Cardiac fibroblast (primary cell): ENCODE measurements at places on chromosomes 4 and X.

- DNase-seq, result no peak
These were observed 808 bp downstream of the THAP6 start for GRCh38 chr4:75514949-75515612.

GRCh38 chr4:98939438-98939837, 10.5 kb upstream of the EIF4E start:
- DNase-seq, result no peak

- DNase-seq, result no peak
These were observed 114.2 kb downstream of the COMMD8 start for GRCh38 chr4:47349326-47349725.

- DNase-seq, result no peak
These were observed 204.5 kb downstream of the ZNF674 start for GRCh38 chrX:46340696-46341095.

DNA sequence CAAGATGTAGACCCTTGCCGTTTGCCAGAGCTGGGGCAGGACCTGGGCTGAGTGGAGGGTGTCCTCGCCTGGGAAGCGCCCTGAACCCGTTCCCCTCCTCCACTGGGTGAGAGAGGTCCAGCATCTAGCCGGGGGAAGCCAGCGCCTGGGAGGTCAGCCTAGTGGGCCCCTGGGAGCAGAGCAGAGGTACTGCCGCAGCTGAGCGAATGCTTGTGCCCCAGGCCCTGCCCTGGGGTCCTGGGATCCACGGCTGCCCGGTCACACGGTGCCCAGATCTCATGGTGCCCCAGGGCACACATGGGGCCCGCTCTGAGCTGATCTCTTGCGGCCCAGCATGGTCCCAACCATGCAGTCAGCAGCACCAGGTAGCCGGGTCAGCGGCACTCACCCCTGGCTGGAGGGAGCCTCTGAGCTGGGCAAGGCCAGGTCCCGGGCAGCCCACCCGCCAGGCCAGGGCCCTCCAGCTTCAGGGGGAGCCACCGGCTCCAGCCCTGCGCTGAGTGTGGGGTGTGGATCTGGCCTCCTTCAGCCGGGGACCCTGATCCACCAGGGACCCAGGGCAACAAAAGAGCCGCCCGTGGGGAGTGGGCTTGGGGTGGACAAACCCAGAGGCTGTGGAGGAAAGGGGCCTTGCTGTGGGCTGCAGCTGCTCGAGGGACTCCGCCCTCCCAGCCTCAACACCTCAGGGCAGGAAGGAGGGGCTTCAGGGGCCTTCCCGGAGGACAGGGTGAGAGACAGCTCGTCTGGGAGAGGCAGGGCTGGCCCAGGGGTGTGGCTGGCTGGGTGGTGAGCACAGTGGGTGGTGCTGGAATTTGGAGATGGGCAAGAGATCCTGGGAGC, 4.1 kb upstream of the CPLX1 start:
- DNase-seq, result no peak

GRCh38 chr4:142845293-142846107, 601 bp downstream of the INPP4B start:
- DNase-seq, result peak; percentile 20

DNA sequence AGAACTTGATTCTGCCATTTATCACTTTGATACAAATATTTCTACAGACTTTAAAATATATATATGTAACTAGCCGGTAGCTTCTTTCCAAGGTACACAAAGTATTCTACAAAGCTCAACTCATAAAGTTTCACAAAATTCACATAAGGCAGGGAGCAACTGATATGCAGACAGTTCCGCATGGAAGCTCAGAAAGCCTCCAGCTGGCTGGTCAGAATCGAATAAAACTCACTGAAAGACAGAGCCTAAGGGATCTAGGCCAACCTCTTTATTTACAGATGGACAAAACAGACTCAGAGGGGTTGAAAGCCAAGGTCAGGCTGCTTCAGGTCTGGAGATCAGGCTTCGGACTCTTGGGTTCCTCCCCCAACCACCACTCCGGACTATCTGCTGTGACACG, 130.2 kb downstream of the DCTD start:
- no peak for DNase-seq

DNA sequence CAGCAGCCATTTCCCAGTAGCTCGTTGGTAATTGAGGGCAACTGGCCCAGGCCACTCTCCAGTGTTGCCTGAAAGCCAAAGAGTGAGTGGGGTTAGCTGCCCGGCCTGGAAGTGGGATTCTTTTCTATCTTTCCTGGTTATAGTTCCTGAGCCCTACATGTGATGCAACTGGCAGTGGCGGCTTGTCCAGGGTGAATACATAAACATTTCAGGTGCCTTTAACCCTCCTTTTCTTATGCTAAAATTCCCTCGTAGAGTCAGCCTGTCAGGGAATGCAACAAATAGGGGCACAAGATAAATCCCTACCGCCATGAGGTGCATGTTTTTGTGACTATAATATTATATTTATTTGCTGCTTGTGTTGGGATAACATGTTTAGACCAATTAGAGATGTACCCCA, 13.4 kb upstream of the HERC5 start:
- no peak for DNase-seq

GRCh38 chr4:137677863-137678262, 145.6 kb upstream of the PCDH18 start:
- DNase-seq, result peak; percentile 82

DNA sequence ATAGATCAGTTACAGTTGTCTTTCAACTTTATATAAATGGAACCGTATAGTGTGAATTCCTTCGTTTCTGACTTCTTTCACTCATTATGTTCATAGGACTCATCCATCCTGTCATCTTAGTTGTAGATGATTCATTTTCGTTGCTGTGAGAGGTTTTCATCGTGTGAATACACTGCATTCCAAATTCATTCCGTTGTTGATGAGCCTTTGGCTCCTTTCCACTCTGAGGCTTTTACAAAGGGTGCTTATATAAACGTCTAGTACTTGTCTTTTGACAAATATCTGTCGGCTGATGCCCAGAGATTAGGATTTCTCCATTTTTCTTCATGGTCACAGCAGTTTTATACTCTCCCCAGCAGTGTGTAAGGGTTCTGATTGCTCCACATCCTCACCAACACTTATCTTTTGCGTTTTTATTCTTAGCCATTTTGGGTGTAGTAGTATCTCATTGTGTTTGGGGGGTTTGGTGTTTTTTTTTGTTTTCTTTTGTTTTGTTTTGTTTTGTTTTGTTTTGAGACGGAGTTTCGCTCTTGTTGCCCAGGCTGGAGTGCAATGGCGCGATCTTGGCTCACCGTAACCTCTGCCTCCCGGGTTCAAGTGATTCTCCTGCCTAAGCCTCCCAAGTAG, 48.6 kb downstream of the LRP2BP start:
- peak; percentile 10 for DNase-seq

DNA sequence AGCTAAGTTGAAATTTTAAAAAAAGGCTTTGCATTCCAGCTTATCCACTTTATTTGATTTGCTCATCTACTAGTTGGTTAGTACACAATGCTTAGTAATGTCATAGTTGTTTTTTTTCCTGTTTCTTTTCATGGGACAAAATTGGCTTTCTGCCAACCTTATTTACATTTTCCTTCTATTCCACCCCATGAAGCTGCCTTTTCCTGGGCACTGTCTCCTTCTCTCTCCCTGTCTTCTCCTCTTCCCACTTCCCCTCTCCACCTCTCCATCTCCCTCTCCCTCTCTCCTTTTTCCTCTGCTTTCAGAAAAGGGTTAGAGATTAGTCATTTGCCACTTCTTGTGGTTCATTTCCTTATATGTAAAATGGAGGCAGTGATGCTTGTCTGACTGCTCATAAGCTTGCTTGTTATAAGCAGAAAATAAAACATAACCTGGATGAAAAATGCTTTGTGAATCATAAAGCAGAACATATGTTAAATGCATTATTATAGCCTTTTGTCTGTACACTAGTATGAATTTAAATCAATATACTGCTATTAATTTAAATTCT, 181.9 kb downstream of the CEP135 start:
- DNase-seq, result peak; percentile 14

DNA sequence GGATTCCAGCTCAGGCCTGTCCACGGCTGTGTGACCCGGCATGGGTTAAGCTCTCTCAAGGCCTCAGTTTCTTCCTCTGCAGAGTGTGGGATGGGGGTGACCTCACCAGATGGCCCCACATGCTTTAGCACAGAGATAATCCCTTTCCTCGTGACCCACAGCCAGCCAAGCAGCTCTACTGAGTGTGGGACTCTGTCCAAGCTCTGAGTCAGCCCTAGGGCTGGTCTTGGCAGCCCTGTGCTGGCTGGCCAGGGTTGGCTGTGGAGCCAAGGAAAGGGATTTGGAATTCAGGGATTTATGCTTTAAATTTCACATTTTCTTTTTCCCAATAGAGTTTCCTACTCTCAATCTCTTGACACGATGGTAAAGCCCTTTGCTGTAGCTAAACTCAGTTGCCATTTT, 19.7 kb upstream of the SPON2 start:
- peak; percentile 97 for DNase-seq

DNA sequence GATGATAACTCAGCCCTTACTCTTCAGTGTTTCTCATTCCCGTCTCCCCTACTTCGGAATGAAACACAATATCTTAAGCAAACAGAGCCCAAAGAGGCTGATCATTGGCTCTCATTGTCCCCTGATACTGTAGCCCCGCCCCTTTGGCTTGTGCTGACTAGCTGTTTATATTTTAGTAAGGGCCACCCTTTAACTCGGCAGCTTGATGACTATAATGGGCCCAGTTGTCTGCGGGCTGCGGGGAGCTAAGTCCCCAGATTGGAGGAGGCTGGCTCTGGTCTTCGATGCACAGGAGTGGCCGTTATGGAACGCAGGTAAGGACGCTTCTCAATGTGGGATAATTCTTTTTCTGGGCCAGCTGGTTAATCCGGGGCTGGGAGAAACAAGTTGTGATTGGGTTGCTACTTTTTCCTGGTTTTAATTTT, at the start of gene TRIM2:
TRIM2 (plus strand) TSS at position 197 of the 425 bp plus-strand sequence; CDS start at position 285, 88 bp downstream.
- DNase-seq, result peak; percentile 65

- peak; percentile 18 for DNase-seq
These were observed 31.0 kb downstream of the FRYL start for GRCh38 chr4:48748949-48749596.

- DNase-seq, result no peak
These were observed 30.8 kb upstream of the TBL1X start for GRCh38 chrX:9434051-9434550.

DNA sequence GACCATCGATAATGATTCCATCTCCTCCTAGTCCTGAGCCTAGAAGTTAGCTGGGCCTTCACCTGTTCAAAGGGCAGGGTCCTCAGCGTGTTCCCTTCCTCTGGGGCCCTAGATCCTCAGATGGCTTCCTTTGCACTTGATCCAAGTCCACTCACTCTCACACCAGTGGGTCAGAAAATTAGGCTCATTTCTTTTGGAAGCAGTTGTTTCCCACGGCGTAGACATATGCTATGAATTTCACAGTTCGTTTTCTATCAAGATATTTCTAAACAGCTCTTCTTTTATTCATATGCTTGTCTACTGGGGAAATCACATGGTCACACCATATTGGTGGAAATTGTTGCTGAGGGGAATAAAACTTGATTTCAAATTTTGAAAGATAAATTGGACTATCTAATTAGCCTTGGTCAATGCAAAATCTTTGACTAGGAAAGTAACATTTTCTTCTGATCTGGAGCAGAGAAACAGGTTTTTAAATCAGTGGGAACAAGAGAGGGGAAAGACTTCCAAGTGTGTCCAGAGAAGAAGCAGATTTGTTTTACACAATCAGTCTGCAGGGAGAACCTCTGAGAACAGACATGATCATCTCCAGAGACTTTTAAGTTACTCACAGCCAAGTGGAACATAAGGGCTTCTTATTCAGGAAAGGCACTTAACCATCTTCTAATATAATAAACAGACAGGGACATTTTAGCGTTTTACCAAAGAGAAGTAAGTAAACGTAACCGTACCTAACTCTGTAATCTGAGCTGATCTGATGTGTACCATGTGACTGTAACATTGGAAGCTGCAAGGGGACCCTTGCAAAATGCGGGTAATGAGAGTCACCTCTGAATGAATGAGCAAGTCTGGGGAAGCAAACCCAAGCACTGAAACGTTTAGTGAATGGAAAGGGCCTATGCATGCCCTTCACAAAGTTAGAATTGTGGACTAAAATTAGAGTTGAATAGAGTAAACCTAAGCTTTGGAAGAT, 455.7 kb upstream of the FAT1 start:
- DNase-seq, result no peak
